NB4 (cell line): ENCODE measurements at places on chromosomes 4 and X.

- peak; percentile 76 for DNase-seq
Observed at GRCh38 chrX:107718156-107718621, 57.4 kb downstream of the TSC22D3 start.

DNA sequence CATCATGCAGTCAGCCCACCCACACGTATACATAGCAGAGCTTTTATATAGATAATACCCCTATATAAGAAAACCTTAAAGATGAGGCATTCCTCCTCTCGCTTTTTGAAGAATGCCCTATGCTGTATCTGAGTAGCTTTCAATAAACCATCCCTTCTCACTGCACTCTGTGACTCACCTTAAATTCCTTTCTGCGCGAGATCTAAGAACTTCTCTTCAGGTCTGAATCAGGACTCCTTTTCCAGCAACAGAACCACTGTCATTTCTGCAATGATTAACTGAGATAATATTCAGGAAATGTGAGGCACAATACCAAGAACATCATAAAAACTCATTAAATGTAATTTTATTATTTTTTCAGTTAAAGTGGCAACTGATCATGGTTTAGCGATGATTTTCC, 76.4 kb upstream of the DCLK2 start:
- no peak for DNase-seq

- DNase-seq = no peak
Observed at GRCh38 chr4:113300471-113300928, 251.0 kb downstream of the ANK2 start.

- no peak for DNase-seq
Observed at GRCh38 chr4:114495471-114495928, 103.1 kb upstream of the UGT8 start.

GRCh38 chrX:63661676-63662075, 123.3 kb downstream of the ARHGEF9 start:
- DNase-seq = no peak

DNA sequence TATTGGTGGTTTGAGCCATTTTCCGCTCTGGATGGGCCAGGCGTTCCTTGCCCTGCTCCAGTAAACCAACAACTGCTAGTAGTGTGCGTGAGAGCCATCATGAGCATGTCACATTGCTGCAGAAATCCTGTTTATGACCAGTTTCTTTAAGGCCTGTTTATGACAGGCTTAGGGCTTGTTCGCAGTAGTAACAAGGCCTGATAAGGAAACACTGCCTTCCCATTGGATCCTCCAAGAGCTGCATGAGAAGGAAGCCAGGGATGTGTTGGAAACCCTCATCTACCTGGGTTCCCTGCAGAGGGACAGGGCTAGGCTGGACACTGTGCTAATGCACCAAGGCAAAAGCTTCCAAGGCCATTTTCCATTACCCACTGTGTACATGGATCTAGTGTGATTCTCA, 153.9 kb downstream of the ZNF518B start:
- no peak for DNase-seq

DNA sequence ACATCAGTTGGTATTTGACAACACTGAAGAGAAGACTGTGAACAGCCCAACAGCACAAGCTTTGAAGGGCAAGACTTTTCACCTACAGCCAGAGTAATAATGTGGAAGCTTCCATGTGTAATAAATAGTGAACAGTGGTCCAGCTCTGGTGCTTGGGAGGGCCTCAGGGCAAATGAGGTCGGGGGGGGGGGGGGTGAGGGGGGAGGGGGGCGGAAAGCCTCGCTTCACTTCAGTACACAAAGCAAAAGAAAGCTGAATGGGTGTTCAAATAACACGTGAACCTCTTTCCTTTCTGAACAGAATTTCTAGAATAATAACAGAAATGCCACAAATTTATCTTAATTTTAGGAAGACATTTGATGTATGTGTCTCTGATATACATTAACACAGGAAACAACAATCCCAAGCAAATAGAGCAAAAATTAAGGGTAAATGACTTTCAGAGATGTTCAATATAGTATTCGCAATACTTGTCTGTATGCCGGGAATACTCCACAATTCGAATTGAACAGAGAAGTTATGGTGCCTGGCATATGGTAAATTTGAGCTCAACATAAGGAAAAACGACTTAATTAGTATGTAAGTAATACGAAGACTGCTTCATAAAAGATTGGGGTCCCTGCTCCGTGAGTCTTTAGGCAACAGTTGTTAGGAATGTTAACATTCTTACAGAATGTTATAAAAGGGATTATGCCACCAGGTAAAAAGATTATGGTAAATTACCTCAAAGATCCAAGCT, 92.6 kb downstream of the FRYL start:
- DNase-seq = no peak

- no peak for DNase-seq
Observed at GRCh38 chr4:24796620-24797019, 1.2 kb downstream of the SOD3 start.

GRCh38 chrX:119635799-119636198, 29.6 kb upstream of the NKRF start:
- DNase-seq = no peak

- peak; percentile 66 for DNase-seq
Observed at GRCh38 chrX:70262952-70263567, 3.1 kb upstream of the P2RY4 start.

DNA sequence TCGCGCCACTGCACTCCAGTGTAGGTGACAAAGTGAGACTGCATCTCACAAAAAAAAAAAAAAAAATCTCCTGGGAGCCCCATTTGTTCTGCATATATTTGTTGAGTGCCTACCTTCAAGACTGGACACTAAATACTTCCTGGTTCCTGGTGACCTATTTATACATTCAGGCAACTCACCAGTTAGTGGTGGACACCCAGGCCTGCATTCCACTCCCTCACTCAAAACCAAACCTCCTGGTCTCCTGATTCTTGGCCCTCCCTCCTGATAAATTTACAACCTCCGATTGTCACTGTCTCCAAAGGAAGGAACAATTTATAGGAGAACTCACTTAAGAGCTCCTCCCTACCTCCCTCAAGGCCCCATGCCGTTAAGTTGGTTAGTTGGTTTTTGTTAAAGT, 3.1 kb downstream of the SYAP1 start:
- DNase-seq = no peak

GRCh38 chr4:135239964-135240363, 1038.4 kb upstream of the PABPC4L start:
- DNase-seq = no peak

- DNase-seq = peak; percentile 15
Observed at GRCh38 chrX:148134578-148134977, 153.4 kb downstream of the FMR1NB start.

DNA sequence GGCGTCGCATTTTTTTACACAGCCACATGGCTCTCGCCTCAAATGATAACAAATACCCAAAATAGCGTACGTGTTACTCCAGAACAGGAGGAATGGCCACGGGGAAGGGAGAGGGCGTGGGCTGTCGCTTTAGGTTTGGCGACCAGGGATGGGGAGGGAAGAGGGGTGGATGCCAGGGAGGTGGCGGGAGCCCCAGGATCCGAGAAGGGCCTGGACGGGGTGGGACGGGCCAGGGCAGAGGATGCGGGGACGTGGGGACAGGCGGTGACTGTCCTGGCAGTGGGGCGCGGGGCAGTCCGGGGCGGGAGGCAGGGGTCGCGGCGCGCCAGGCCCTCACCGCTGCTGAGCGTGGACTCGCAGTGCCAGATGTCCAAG, 631 bp downstream of the TMEM47 start:
- no peak for DNase-seq

DNA sequence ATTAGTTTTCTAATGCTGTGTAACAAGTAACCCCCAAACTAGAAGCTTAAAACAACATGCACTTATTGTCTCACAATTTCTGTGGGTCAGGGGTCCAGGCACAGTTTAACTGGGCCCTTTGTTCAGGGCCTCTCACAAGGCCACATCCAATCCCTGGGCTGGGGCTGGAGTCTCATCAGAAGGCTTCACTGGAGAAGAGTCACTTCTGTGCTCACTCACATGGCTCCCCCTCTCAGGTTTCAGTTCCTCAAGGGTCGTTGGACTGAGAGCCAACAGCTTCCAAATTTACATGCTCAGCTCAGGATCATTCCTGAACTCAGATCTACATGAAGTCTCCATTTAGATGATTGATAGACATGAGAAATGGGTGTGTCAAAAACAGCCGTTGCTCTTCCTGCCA, 77.1 kb downstream of the EVC start:
- no peak for DNase-seq

DNA sequence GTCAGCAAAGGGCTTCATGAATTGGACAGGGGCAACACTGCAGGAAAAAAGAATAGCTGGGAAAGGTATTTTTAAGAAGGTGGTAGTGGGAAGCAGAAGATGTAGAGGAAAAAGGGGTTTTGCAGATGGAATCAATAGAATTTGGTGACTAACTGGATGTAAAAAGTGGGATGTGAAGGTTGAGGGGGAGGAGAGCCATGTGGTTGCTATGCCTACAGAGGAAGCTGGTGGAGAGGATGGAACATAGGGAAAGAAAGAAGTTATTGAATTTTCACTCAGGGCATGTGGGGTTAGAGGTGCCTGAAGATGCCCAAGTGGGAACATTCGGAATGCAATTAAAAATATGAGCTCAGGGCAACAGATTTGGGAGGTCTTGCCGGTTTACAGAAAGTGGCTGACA, 33.0 kb downstream of the REELD1 start:
- DNase-seq = no peak

DNA sequence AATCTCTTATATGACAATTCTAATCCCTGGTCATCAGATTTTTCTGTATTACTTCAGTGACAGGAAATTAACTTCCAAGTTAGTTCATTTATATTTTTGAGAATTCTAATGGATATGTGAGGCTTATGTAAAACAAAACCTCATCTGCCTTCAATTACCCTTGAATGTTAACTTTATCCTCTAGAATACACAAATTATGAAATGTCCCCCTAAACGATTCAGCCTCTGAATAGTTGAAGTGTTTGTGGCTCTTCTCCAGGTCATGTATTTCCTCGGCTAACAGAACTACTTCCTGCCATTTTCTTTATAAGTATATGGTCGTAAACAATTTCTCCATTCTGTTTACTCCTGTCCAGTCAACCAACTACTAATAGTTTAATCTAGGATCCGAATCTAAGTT, 401.3 kb downstream of the PCDH10 start:
- no peak for DNase-seq

DNA sequence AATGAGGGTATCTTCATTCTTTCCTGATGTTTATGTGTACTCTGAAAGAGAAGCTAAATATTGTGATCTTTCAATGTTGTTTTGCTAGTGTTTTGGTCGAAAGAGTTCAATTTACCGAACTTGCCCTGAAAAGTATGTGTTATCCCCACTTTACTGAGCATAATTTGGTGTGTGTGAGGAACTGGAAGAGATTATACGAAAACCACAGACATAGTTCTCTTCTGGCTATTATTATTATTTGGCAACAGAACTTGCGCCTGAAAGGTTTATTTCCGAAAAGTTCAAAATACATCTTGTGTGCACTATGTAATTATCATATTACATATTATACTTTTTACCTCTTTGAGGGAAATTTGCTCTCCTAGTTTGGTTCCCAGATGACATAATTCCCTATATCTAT, 232.5 kb upstream of the INTU start:
- no peak for DNase-seq

DNA sequence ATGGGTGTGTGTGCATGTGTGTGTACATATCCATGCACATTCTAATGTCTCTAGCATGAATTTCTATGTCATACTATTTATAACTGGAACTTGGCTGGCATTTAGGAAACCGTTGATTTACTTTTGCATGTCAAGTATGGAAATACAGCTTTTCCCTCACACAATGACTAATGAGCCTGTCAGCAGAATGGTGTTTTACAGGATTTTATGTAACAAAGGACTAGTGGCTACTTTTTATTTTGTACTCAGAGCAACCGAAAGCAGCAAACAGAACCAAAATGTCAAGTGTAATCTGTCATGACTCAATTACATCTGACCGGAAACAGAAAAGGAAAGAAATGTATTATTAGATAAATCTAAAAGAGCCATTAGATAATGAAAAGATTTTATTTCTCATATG, 1911.5 kb upstream of the AGA start:
- no peak for DNase-seq

DNA sequence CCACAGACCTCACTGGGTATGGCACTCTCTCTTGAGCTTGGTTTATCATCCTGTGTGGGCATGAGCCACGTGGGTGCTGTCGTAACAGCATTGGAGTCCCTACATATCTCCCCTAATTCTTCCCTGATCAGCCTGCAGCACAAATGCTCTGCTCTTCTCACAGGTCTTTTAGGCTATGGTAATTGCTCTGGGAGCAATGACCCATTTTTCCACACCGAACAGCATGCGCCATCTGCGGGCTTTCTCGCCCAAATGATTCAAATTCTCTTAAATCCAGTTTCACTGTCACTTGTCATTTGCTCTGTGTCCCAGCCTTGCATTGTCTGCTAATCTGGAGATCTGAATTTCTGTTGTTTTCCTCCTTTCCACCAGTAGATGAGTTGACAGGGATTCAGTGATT, 48.9 kb upstream of the GATB start:
- DNase-seq = no peak

DNA sequence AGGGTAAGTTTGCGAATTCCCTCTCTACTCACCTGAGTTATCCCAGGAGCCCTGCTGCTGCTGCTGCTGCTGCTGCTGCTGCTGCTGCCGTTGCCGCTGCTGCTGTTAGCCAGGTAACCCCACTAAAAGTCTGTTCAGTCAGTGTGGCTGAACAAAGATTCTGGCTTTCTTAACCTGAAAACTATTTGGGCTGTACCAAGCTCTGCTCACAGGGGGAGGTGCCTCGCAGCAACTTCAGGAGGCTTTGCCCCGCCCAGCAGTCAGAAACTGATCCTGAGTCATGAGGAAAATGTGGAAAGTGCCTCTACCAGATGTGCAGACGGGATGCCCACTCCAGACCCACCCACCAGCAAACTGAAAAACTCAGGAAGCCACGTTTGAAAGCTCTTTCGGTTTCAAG, at the start of gene CAPN6:
TSS of gene CAPN6 (minus strand) at position 145 of the 400 bp plus-strand sequence. CDS start 6,547 bp downstream, outside the sequence.
- DNase-seq = no peak

- DNase-seq = no peak
Observed at GRCh38 chr4:23235628-23236390, 543.1 kb downstream of the GBA3 start.

GRCh38 chr4:5374592-5374991, 323.3 kb downstream of the STK32B start:
- DNase-seq = no peak
